ENCODE measurements at places on chromosomes 6 and 20. TPM values are rescaled to one million over a fixed set of nuclear protein-coding genes. Genes with fewer than 3 reads are reported as not detected.

WFDC10B gene
- not detected for total RNA-seq

CST4 gene
- total RNA-seq = not detected

DNA sequence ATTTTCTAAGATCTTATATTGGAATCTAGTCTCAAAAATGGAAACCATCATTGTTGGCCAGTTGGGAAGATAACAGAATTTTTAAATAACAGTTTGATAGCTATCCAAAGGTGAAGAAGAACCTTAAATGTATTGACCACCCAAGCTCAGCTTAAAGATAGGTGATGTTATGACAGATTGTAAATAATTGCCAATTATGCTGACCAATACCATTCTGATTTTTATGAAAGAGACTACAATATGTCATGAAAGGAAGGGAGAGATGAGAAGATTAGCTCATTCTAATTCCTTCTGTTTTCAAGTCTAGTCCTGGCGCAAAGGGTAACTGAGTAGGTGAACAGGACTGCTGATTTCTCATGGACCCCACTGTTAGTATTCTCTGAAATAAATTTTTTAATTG, 5.7 kb upstream of the TAB2 start:
- no peak for DNase-seq

DNA sequence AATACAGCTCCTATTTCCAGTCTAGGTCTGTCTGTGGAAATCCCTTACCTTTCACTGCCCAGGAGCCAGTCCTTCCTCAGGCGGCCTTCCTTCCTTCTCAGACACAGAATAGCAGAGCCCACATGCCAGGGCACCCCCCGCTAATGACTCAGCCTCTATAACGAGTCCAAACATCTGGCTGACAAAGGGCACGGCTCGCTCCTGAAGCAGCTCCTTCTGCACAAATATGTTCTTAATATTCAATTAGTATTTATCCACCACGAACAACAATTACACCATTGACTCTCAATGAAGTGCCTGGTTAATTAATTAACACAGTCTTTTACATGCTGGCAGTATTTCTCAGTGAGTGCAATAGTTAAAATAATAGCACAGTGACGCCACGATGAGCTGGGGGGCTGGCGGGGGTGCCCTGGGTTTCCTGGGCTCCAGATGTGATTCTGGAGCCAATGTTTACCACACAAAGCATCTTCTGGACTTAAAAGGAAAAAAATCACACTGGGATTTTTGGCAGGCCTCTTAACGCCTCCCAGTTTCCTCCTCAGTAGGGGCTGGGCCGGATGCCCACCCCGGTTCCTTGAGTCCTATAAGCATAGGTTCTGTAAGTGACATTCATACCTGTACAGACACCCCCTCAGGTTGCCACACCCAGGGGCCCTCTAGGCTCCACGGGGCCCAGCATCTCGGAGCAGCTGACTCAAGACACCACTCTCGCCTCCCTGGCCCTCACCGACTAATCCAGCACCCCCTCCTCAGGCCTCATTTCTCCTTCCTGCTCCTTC, 158.6 kb upstream of the MLN start:
- DNase-seq = peak; percentile 23

DNA sequence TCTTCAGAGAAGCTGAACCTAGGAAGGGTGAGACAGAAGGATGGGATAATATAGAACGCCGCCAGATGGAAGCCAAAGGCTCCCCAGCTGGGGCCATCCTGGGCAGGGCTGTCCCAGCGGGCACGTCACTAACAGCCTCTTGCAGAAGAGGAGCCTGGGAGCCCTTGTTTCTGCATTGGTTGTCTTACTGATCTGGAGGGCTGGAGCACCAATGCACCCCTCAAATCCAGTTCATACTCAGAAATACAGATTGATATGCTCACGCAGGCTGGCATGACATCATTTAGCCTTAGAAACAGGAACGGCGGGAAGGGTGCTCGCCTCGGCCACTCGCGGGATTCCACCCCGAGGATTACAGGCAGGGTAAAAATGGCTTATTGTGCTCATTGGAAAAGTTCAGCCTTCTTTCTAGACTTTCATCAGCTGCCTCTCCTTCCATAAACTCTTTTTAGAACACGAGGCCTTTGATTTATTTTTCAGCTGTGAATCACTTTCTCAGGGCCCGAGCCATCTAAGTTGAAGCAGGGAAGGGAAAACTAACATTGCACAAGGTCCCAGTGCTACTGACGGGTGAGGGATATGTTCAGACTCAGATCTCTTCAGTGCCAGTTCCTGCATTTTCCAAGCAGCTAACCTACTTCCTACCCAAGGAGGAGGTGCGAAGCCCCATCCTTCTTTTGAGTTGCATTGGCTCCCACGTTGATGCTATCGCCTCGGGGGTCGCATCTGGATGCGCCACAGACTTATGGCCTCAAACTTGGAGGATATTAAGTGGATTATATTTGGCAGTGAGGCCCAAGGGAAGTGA, 82.3 kb downstream of the GMPR start:
- peak; percentile 46 for DNase-seq

DNA sequence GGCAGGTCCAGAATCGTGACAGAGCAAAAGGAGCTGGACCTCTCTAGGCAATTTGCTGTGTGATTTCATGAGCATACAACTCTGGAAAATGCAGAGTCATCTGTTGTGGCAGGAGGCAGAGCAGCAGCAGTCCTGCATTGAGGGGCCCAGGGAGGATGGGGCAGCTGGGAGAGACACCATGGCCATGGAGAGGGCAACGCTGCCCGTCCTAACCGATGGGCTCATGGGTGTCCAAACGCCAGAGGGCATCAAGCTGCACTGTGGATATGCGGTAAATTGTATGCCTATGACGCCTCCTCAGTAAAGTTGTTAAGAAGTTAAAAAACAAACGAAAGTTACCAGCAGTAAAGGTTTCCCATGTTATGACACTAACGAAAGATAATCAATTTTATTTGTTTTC, 42.2 kb upstream of the DACT2 start:
- no peak for DNase-seq

DNA sequence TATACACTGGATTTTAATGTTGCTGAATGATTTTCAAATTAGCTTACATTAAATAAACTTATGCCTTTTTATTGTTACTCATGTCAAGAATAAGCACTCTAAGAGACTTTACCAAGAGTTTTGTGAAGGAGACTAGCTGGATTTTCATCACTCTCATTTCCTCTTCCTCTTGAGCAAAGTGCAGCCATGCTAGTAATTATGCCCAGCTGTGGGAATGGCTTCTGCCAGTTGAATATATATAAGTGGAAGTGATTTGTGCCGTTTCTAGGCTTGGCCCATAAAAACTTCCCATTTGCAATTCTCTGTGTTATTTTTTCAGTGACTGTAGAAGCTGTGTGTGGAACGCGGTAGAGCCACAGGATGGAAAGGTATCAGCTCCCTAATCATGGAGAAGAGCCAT, 255.8 kb downstream of the HDGFL1 start:
- DNase-seq = no peak

DNA sequence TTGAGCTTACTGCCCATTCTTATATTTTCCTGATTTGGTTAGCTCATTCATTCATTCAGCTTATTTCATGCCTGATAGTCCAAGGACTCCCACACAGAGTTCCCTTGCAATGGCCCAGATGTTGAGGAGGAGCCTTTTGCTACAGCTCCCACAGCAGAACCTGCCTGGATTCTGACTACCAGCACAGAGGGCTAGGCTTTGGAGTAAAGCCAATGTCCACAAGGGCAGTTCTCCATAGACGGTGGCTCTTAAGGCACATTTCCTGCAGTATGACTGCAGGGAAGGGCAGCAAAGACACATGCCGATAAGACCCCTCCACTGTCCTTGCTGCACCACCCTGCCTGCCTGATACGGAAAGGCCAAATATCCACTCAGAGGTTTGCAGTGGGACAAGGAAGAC, 112.3 kb upstream of the SYNDIG1 start:
- DNase-seq = no peak

GRCh38 chr6:50062051-50062450, 12.3 kb upstream of the DEFB112 start:
- DNase-seq = peak; percentile 9

DNA sequence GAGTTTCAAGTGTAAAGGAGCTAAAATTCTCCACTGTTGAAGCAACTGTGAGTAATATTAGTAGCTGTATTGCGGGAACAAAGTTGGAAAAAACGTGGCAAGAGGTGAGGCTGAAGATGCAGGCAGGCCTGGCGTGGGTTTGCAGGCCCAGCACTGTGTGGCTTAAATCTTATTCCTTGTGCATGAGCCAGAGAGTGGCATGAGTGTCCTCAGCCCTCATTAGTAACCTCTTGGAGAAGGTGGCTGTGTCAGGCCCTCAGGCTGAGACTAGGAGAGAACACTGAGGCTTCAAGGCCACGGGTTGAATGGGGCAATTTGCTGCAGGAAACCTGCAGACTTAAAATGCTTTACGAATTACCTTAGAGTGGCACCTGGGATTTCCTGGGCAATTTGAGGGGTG, 372.7 kb upstream of the CITED2 start:
- DNase-seq = peak; percentile 44

DNA sequence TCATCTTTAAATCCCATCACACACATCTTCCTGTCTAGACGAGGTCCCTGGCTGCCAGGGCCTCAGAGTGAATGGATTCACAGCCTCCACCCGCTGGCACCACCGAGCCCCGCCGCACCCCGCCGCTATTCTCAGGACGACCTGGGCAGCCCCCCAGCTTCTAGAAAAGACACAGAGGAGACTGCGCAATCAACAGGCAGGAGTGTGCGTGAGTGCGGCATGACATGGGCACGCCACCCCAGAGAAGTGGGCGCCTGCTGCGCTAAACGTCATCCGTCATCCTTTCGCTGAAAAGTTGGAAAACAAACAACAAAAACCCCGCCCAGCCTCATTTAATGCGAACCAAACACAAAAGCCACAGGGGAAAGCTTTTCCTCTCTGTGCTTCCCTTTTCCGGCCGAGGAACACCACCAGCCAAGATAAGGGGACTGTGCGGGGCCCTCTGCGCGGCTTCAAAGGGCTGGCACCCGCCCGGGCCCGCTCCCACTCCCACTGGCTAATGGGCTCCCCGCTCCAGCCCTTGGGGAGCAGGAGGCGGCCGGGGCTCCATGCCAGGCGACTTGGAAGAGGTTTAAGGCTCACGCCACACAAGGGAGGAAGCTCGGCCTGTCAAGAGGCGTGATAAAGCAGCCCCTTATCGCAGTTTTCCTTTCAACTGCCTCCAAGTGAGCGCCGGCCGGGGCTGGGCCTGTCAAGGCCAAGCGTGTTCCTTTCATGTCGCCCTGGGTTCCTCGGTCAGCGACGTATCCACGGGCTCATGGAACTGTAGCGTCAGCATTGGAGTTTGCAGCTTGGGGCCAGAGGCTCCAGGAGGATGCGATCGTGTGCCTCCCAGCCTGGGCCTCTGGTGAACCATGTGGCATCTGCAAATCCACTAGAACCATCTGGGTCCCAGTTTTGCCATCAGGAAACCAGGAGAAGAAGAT, 50.1 kb downstream of the NFATC2 start:
- no peak for DNase-seq
